ENCODE measurements at places on chromosomes 7 and 10. TPM values are rescaled to one million over a fixed set of nuclear protein-coding genes. Genes with fewer than 3 reads are reported as not detected.

DNA sequence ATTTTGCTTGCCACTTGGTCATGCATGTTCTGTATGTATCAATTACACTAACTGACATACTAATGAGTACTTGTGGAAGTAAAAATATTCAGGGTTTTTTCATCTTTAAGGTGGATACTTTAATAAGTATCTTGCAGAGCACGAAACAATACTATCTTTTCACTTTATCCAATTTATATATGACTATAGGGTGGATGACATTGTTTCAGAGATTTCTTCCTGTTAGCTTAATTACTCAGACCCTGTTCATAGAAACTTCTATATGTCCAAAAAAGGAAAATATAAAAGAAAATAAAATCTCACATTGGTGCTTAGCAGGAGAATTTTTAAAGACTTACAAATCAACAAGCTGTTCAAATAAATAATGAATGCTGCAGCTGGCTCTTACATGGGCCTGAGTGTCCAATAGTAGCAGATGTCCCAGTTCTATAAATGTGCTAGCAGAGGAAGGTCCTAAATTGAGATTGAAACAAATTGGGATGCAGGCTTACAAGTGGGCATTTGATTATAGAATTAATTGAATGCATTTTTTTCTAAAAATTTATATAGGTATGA, 91.5 kb upstream of the THSD7A start:
- DNase-seq, result no peak

- no peak for DNase-seq
These were observed 37.8 kb downstream of the MTPN start for GRCh38 chr7:135939261-135939812.

GRCh38 chr10:52283174-52283573, 30.9 kb upstream of the DKK1 start:
- no peak for DNase-seq

Gene PAX2
- not detected for total RNA-seq

- DNase-seq, result no peak
These were observed 11.5 kb downstream of the AQP1 start for GRCh38 chr7:30923009-30923773.

- DNase-seq, result no peak
These were observed 265.4 kb upstream of the DGKB start for GRCh38 chr7:15167912-15168311.

DNA sequence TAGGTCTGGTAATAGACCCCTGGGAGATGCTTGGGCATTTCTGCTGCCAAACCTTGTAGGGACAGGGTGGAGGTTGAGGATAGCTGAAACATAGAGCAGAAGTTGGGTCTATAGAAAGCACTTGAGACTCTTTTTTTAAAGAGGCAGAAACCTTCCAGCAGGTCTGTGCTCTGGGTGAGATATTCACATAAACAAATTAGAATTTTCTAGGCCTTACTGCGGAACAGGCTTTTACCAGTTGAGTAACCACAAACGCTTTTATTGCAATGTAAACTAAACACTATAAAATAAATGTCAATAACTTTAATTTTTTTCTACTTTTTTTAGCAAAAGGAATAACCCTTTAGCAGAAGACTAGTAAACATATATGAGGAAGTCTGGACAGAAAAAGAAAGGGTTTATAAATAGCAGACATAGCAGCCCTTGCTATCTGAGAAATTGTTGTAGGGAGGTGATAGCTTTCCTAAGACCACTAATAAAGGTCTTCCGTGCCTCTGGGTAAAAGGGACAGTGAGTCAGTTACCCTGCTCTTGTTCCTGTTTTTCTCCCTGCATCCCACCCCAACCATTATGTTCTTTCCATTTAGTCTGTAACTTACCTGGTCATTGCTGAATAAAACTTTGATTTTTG, 38.7 kb downstream of the CACNB2 start:
- no peak for DNase-seq

- DNase-seq, result no peak
These were observed 33.4 kb downstream of the STARD3NL start for GRCh38 chr7:38211486-38211885.

Gene ZMIZ1
- 22.4 TPM for total RNA-seq

Gene RAPGEF5
- 1.2 TPM for total RNA-seq

DNA sequence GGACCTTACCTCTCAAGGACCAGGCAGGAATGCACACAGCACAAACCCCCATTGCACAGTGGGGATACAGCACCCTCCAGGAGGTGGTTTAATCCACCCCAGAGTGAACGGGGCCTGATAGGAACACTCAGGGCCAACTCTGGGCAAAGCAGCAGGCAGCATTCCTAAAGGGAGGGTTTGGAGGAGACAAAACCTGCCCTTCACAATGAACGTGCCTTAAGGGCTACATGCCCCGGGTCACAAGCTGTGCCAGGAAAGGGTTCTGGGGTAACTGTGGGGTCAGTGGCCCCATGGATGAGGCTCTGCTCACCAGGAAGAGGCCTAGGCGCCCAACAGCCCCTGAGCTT, 1.1 kb downstream of the GPRIN2 start:
- no peak for DNase-seq

Gene ZNF425
- 1.9 TPM for total RNA-seq

Gene AKR1C4
- not detected for total RNA-seq

DNA sequence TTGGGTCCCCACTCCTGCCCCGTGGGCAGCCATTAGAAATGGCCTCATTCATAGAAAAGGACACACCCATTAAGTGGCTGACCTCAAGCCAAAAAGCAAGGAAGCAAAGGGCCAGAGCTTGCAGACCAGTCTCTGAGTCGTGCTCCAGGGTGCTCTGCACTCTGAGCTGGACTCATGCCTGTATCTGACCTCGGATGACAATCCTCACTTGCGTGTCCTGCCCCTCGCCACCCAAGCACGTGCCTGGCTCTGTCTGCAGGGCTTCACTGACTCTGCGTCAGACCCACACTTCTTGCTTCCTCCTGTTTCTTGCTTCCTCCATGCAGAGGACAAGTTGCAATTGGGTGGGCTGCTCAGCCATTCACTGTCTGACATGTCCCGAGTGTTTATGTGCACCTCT, 138.8 kb downstream of the OAT start:
- peak; percentile 45 for DNase-seq

Gene TFEC
- total RNA-seq, result not detected

- peak; percentile 92 for DNase-seq
These were observed 167.9 kb downstream of the NEURL1 start for GRCh38 chr10:103661198-103661950.

Gene TEX36
- total RNA-seq, result not detected

- DNase-seq, result no peak
These were observed 281.1 kb upstream of the BMPER start for GRCh38 chr7:33624215-33624614.

DNA sequence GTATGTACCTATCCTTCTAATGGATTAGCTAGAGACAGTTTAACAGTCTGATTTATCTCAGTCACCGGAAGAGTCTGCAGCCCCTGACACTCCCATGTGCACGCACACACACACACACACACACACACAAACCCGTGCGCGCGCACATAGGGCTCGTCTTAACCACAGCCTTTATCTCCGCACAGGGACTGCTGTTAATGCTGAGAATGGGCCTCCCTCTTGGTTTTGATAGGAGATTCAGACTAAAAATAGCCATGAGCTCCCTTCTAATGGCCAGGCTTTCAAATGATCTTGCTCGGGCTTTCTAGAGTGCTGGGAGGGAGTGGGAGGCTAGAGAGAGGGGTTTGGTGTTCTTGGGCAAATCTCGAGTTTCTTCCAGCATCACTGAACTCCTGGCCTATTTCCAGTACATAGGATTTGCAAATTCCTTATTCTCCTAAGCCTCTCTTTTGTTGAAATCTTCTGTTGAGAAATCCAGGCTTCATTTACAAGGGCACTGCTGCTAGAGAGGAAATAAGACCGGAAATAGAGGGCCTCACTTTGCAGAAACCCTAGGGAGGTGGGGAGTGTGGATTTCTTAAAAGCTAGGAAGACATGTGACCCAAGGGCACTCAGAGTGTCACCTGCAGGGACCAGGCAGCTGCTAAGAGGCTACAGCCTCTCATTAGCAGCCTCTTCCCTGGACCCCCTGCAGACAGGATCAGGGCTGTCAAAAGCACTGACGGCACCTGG, 2.4 kb downstream of the TMEM72 start:
- no peak for DNase-seq

DNA sequence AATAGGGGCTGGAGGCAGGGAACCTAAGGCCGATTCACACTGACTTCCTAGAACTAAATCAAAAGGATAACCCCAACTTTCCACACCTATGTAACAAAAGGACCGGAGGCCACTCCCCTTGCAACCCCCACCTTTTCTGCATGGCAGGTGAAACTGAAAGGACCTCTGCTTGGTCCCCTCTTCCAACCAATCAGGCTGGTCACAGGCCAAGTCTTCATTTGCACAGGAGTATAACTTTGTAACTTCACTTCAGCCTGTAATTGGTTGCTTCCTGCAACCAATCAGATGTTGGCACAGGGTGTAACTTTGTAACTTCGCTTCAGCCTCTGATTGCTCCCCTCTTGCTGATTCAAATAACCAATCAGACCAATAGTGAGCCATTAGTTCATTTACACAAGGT, 190.0 kb downstream of the FAM107B start:
- no peak for DNase-seq

Gene RHBDD2
- 11.8 TPM for total RNA-seq

Gene ANKRD2
- total RNA-seq, result not detected

Gene ZNF727
- total RNA-seq, result not detected

Gene CCDC146
- not detected for total RNA-seq

DNA sequence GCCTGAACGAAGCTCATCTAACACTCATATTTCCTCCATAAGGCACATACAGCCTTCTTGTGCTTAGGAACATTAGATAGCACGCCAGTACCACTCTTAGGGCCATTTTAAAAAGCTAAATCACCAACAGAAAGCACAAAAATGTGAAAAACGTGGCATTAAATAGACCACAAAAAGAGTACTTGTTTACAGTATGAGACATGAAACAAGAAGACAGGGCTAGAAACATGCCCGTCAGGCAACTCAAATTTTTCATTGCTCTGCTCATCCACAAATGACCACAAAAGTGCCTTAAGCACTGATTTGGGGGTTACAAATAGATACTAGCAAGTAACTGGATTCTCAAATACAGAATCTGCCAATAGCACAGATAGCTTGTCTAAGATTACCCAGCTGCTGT, 67.8 kb downstream of the ELMO1 start:
- DNase-seq, result no peak

GRCh38 chr7:92824450-92824849, 11.9 kb downstream of the CDK6 start:
- DNase-seq, result no peak

- DNase-seq, result peak; percentile 60
These were observed 708.5 kb upstream of the SORCS1 start for GRCh38 chr10:107873007-107873406.

- DNase-seq, result no peak
These were observed 3.7 kb downstream of the LAMTOR4 start for GRCh38 chr7:100152404-100152803.

Gene GIMAP8
- not detected for total RNA-seq

- no peak for DNase-seq
These were observed 14.0 kb downstream of the ASNS start for GRCh38 chr7:97858221-97858620.

DNA sequence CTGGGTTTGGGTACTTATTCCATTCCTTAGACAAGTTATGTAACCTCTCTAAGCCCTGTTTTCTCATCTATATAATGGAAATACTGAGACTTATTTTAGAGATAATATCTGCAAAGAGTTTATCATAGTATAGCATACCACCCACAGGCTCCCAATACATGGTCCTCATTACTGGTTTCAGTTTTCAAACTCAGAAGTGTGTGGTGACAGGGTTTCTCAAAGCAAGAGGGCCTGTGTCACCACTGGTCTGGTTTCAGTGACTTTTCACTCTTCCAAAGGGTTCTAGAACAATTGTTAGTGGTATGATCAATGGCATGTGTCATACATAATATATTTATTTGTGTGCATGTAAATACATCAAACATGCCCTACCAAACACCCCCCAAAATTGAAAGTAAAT, 89.2 kb upstream of the BMPER start:
- no peak for DNase-seq

DNA sequence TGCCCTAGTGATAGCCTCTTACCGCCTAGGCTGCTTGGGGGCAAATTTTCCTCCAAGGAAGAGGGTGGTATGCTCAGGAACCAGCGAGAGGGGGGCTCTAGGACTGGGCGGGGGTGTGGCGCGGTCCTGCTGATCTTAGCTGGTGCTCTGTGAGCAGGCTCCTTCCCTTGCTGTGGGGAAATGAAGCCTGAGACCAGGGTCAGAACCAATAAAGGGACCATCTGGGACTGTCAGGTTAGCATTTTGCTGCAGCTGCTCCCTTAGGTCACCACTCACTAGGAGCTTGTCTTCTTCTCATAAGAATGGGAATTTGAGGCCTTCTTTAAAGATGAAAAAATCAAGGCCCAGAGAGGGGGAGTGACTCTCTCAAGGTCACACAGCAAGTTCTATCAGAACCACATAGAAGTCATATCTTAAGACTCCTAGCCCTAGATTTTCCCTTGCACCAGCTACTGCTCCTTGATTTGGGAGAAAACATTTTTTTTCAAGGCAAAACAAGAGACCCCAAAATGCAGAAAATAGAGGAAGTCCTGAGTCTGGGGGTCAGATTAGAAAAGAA, 2.0 kb upstream of the NEUROG3 start:
- no peak for DNase-seq

GRCh38 chr7:31815796-31816195, 128.8 kb downstream of the PPP1R17 start:
- no peak for DNase-seq

GRCh38 chr7:2737771-2738540, 50.0 kb downstream of the AMZ1 start:
- DNase-seq, result no peak

- DNase-seq, result no peak
These were observed 36.1 kb downstream of the XPNPEP1 start for GRCh38 chr10:109887243-109887642.

- DNase-seq, result no peak
These were observed 61.4 kb downstream of the CHCHD3 start for GRCh38 chr7:133020496-133020895.

- DNase-seq, result no peak
These were observed 446.5 kb downstream of the LRMDA start for GRCh38 chr10:75877877-75878276.

DNA sequence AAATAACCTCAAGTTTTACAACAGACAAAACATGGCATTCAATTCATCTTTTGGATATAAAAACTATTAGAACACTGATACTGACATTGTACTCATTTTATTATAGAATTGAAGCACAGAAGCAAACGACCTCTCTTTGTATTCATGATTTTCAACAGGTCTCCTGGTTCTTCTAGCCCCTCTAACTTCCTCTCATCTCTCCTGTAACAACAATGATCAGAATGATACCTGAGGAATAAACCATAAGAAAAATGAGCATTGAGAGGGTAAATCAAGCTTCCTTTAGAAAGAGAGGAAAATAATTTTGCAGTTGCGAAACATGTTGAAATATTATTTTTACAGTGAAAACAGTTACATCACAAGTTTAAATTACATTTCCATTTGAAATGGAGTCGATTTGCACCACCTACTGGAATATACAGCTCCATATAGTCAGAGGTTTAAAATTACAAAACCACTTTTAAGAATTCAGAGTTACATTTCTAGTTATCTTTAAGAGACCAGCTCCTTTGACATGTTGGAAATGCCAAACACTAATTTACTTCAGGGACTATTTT, 17.5 kb upstream of the TEX36 start:
- no peak for DNase-seq

Gene ANLN
- total RNA-seq, result 108 TPM

Gene TSPAN13
- total RNA-seq, result 1.2 TPM

- no peak for DNase-seq
These were observed 30.6 kb downstream of the KMT2E start for GRCh38 chr7:105044449-105045070.

Gene INMT
- 0.03 TPM for total RNA-seq

GRCh38 chr10:31905586-31905985, 23.0 kb downstream of the ARHGAP12 start:
- DNase-seq, result no peak

- peak; percentile 23 for DNase-seq
These were observed 23.7 kb downstream of the RTKN2 start for GRCh38 chr10:62244785-62245467.
